ENCODE measurements at places on chromosomes 7 and 10.

DNA sequence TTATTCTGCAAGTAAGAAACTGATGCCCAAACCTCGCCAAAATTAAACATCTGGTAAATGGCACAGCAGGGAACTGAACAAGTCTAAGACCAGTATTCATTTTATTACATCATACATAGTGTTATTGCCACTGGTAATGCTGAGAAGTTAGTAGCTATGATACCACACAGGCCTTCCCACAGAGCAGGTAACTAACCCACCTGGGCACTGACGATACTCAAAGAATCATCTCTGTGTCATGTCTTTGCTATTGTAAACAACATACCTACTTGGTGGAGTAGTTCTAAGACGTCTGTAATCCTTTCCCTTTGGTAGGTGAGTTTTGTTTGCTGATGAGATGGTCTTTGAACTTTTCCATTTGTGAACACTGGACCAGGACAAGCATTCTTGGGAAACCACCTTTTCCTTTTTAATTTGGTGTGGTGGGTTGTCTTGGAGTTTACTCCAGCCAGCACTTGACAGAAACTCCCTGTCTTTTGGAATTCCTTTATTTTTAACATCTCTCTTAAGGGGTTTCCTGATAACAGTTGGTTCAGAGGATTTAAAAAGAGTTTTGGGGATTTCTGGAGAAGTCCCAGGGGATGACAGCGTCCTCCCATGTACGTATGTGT, 40.9 kb downstream of the PDSS1 start:
- DNase-seq, result no peak

DNA sequence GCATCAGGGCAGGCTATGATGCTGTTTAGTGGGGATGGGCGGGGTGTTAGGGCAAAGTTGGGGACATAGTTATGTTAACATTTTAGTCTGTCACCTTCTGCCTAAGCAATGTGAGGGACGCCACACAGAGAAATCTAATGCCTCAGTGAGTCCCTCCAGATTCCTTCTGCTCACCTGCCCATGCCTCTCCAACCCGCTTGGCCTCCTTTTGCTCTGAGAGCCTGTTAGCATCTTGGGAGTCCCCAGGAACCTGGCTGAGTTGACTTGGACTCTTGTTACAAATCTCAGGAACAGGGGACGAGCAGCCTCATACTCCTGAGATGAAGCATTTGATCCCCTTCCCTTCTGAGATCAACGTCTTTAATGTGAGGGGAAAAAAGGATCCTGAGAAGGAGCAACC, 336.8 kb downstream of the CCSER2 start:
- DNase-seq, result no peak

- DNase-seq, result no peak
These were observed 434 bp upstream of the PLEKHA8 start for GRCh38 chr7:30027740-30028215.

- DNase-seq, result no peak
These were observed 62.8 kb upstream of the SAMD8 start for GRCh38 chr10:75048669-75049098.

DNA sequence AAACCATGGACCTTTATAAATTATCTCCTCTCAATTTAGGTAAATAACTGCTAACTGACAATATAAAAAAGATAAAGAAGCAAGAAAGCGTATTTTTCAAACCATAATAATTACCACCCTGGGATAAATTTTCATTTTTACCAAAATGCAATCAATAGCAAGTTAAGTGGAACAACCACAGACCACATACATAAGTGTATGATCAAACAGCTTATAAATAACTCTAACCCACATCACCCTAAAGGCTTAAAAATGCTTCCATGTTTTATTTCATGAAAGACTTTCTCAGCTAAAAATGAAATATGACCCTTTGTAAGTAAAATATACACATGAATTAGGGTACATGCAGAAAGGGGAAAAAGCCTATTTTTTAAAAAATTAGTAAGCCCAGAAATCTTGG, 156.5 kb downstream of the SGMS1 start:
- no peak for DNase-seq

- peak; percentile 93 for DNase-seq
These were observed 19.4 kb downstream of the ZMIZ2 start for GRCh38 chr7:44767912-44768627.

GRCh38 chr7:141792526-141792925, 2.5 kb downstream of the TAS2R5 start:
- DNase-seq, result no peak

DNA sequence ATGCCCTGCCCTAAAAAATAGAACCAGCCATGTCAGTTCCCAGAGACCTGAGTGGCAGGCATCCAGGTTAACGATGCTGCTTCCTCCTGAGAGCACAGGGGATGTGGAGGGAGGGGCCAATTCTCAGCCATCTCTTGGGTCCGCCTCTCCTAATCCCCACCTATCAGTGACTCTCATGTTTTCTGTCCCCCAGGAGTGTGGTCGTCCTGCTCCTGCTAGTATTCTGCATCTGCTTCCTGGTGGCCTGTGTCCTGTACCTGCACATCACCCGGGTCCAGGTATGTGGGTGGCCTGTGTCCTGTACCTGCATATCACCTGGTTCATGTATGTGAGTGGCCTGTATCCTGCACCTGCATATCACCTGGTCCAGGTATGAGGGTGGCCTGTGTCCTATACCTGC, 105.3 kb downstream of the ADCY1 start:
- no peak for DNase-seq

DNA sequence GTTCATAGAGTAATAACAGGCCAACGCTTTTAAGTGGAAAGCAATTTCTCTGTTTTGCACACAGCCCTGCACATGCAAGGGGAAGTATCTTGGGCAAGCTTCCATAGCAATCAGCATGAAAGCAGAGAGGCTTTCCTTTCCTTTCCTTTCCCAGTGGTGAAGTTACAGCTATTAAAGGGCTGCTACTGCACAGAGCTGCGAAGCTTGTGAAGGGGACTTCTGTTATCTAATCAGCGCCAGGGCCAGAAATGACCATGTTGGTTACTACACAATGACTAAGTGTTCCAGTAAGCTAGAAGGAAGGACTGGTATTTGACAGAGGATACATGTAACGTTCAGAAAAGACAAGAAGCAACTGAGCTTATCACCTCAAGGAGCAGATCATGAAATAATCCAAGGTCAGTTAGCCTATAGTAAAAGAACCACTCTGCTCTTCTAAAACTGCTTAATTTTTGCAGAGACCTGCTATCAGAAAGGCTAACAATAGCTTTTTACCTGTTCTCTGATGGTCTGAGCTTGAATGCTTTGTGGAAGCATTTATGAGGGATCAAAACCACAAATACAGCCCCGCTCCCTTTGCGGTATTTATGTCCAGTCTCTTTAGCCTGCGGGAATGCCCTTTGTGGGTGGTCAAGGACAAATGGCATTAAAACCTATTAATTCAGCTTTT, 45.9 kb downstream of the SGMS1 start:
- peak; percentile 41 for DNase-seq

DNA sequence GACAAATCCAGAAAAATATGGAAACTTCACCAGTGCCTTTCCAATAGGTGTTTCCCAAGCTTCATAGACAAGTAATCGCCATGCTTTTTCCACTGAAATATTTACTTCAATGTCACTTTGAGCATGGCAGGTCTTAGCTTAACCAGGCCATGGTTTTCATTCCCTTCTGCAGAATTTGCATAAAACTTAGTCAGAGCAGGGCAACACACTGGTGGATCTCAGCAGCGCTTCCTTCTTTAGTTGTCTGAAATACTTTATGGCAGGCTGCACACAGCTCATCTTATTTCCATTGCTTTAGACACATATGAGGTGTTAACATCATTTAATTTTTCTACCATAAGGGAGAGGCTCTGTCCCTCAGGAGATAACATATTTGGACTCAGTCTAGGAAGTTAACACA, 102.9 kb upstream of the AHR start:
- no peak for DNase-seq

DNA sequence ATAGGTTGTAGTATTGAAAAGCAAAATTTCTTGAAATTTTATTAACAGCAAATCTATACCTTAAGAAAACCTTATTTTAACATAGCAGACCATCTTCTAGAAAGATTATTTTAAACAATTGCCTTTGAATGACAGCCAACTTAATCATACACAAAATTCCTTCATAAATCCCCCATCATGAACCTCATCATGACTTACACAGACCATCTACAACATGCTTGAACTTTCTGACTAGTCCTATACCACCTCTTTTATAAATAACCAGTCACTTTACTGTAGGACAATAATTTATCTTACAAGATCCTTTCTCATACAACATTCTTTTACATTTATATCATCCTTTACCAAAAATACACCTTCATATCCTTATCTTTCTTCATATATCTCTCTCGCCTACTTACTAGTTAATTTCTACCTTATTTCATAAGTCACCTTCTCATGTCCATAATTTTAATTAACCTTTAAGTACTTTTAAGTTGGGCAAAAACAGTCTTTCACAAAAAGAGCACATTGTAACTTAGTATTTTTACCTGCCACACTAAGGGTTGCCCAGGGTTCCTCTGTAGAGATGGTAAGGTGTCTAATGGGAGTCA, 16.6 kb upstream of the PTN start:
- DNase-seq, result no peak

- no peak for DNase-seq
These were observed 88.5 kb downstream of the ANKRD7 start for GRCh38 chr7:118312966-118313365.

GRCh38 chr10:60000747-60001146, 94.4 kb upstream of the CCDC6 start:
- DNase-seq, result no peak

DNA sequence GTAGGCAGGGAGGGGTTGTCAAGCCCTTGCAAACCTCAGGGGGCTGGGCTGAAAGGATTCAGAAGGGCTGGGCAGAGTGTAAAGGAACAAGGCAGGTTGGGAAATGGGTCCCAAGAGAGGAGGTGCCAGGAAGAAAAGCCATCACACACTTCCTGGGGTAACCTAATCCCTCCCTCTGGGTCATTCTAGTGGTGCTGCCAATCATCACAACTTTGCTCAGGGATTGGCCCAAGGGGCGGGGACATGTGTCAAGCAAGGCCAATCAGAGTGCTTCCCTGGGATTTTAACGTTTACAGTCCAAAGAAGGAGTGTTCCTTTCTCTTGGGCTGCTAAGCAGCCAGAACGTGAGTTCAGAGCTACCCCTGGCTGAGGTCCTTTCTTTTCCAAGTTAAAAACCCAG, 57.1 kb upstream of the NPTX2 start:
- DNase-seq, result no peak

GRCh38 chr10:122018491-122018890, 29.5 kb downstream of the TACC2 start:
- DNase-seq, result no peak

DNA sequence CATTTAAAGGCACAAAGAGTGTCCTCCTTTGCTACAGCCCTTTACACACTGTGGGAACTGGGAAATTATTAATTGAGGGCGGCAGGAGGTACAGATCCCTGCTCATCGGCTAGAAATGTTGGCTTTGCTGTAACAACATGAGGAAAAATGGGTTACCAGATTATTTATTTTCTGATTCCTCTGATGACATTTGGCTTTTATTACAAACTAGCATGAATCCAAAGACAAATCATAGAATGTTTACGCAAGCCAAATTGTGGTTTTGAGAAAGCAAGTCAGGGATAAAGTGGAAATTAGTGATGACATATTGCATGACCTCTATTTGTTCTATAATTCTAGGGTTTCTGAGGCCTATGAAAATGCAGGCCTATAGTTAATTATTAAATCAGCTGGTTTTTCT, 126.1 kb upstream of the TMEM196 start:
- no peak for DNase-seq

- DNase-seq, result no peak
These were observed 14.4 kb downstream of the ZNF33B start for GRCh38 chr10:42623929-42624328.

DNA sequence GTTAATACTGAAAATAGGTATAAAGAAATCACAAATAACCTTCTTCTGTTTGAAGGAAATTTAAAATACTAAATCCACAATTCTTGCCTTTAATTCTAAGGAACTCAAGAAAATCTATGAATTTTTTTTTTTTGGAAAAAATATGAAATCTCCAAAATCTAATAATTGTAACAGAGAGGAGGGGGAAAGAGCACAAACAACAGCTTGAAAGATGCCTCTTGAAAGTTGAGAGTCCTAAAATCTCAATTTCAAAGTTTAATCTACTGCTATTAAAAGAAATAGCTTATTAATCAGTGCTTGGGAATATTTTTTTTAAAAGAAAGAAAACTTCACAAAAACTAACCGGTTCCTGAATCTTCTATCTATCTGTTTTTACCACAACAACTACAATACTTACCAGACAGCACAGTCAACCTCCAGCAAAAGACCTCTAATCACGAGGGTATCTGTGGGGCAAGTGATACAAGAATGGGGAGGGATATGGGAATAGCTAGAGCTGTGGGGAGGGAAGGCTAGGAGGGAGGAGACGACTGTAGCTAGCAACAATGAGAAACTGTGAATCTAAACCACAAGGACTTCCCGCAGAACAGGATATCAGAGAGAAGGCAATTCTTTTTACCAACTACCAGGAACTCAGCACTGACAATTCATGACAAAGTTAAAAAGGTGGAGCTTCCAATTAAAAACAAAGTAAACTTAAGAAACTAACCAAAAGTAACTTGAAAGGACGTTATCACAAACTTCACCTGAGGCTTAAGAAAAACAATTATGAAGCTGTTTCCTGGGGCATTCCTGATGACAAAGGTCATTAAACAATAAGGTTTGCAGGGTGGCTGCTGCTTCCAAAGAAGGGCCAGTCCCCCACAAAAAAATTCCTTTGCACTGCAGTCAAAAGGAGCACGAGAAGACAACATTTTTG, at the start of gene USP54:
USP54 (minus strand) TSS at position 462 of the 919 bp plus-strand sequence. CDS start 15,684 bp downstream, outside the sequence.
- DNase-seq, result no peak

DNA sequence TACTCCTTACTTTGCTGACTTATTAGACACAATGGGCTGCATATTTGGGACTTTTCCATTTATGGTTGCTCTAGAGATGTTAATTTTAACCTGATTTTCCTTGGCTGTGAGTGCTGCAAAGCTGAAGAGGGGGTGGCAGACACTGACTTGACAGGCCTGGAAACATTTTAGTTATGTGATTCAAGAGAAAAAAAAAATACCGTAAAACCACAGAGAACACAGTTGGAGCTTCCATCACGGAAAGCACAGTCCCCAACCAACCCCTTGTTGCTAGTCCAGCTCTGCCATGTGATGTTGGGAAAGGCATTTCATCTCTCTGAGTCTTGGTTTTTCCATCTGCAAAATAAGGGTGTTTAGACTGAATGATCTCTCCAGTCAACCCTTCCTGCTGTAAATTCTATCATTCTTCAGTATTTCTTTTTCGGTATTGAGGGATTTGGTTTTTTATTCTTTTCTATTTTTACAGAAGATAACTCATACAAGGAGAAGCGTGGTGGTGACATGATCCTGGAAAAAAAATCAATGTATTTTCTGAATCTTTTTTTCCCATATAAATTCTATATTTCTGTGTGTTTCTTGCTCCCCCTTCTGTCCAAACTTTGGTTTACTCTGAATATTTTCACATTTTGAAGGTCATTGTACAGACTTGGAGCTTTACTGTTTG, 246.1 kb downstream of the REEP3 start:
- peak; percentile 74 for DNase-seq

GRCh38 chr7:44897309-44897708, 12.0 kb upstream of the PURB start:
- no peak for DNase-seq

All from right hindlimb (tissue), 1 donor.